T-cell (primary cell): ENCODE measurements at places on chromosomes 1 and 21.

DNA sequence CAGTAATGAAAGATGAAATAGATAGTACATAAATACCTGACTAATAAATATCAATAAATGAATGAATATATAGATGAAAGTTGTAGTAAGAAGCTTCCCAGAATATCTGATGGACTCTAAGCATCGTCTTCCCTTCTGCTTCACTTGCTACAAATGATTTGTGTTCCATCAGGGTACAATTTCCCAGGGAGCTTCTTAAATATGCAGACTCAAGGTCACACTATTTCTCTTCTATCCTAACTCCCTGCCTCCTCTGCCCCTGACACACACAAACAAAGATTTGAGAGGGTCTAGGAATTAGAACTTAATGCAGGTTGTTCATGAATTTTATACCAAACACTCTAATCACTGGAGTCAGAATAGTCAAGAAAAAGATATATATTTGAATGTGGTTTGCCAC is 415.9 kb upstream of the TMPRSS15 start:
- DNase-seq = no peak

DNA sequence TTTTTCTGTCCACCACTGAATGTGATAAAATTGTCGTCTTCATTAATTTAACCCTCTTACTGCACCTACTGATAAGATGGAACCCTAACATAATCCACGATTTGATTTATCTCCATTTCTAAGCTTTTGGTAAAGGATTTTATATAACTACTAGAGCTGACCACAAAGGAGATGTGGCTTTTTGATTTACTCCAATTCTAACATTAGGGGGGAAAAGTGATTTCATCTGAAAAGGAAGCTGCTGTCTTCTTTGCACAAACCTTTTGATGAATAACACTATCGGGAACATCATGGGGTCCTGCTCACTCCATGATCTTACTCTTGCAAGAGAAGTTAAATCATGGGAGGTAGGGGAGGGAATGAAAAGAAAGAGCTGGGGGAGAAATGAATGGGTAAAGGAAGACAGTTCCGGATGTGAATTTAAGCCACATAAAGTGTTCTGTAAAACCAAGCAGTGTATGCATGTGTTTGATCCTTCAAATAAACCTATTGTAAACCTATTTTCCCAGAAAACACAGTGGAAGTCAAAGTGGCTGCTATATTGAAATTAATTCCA is 161.8 kb downstream of the GABPA start:
- DNase-seq = no peak

DNA sequence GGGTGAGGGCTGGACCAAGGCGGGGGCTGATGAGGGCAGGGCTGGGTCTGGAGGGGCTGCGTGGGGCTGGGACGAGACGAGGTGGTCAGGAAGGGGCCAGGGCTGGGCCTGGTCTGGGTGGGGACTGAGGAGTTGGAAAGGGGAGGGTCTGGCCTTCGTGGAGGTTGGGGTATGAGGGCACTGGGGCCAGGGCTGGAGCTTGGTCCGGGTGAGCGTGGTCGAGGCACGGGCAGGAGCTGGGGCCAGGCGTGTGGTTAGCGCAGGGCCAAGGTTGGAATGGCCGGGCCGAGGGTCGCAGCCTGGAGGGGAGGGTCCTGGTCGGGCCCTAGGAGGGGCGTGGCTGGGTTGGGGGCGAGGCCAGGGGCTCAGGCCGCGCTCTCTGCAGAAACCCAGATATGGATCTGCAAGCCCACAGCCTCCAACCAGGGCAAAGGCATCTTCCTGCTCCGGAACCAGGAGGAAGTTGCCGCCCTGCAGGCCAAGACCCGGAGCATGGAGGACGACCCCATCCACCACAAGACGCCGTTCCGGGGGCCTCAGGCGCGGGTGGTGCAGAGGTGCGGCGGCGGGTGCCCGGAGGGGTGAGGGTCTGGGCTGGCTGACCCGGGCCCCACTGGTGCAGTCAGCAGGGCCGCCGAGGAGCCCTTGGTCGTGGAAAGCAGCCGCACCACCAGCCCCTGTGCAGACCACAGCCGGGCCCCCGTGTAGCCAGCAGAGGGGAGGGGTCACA is 9.0 kb downstream of the TTLL10 start:
- DNase-seq = no peak

- DNase-seq = no peak
Measured at GRCh38 chr21:46666941-46667740, 31.7 kb downstream of the PRMT2 start.

GRCh38 chr1:160645386-160646130 is 1.3 kb downstream of the SLAMF1 start:
- no peak for DNase-seq

DNA sequence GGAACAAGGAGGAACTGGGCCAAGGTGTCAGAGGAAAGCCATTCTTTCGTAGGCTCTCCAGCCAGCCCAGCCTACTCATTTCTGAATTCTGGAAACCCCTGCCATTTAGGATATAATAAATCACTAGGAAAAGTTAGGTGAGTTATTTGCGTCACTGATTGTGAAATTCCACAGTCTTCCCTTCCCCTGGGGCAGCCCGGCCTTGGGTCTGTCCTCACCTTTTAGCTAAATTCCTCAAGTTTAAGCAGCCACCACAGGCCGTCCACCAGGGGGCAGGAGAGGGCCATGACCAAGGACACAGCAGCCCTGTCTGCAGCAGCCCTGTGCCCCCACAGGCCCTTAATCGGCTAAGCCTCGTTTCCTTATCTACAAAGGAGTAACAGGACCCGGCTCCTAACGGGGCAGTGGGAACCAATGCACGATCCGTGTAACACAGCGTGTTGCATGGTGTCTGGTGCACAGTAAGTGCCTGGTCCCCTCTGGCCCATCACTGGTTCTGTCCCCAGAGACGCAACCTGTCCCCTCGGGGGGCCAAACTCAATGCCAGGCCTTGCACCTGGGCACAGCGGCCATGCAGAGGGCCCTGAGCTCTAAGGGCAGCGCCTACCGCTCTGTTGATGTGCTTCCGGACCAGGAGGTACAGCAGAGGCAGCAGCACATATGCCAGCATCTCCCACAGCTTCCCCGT is 18.1 kb downstream of the GPR157 start:
- DNase-seq = peak; percentile 79

DNA sequence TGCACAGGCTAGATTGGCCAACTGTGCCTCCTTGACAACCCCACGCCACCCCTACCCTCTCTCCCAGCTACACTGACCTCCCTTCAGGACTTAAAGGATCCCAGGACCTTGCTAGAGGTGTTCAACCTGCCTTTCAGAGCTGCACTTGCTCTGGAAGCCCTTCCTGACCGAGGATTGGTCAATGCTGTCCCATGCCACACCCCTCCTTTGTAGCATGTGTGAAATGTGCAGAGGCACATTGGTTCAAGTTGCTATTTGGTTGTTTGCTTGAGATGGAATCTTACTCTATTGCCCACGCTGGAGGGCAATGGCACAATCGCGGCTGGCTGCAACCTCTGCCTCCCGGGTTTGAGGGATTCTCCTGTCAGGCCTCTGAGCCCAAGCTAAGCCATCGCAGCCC is 21.8 kb downstream of the ACTA1 start:
- DNase-seq = no peak

GRCh38 chr21:34836103-34836932 is 167.5 kb downstream of the CLIC6 start:
- no peak for DNase-seq

- no peak for DNase-seq
Measured at GRCh38 chr1:62012836-62013235, 181.8 kb upstream of the L1TD1 start.

- no peak for DNase-seq
Measured at GRCh38 chr21:32795802-32796559, 24.4 kb upstream of the PAXBP1 start.

DNA sequence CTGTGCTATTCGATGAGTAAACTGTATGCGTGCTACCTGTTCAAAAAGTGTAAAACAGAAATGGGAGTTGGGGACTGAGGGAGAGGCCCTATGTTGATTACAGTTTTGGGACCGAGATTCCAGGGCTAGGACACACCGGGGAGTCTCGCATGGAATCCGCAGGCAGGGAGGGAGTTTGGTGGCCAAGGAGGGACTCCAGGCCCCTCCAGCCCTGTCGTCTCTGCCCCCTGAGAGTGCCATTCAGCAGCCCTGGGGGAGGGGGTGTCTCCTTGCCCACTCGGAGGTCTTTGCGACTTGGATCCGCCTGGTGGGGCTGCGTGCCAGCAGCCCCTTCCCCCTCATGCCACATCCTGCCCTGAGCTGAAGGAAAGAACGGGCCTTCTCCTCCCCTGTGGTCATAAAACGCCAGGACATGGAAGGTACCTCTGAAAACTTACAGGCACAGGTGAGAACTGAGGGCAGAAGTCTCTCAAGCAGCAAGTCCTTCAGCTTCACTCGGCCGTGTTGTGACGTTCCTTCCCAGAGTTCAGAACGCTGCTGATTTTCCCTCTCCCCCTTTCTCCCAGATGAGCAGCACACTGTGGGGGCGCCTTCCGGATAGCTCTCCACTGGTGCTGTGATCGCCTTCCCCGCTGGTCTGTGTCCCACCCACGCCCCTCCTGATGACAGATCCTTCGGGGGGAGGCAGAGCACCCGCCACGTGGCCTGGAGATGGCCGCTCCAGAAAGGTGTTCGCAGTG is 141.4 kb downstream of the PEX14 start:
- no peak for DNase-seq

DNA sequence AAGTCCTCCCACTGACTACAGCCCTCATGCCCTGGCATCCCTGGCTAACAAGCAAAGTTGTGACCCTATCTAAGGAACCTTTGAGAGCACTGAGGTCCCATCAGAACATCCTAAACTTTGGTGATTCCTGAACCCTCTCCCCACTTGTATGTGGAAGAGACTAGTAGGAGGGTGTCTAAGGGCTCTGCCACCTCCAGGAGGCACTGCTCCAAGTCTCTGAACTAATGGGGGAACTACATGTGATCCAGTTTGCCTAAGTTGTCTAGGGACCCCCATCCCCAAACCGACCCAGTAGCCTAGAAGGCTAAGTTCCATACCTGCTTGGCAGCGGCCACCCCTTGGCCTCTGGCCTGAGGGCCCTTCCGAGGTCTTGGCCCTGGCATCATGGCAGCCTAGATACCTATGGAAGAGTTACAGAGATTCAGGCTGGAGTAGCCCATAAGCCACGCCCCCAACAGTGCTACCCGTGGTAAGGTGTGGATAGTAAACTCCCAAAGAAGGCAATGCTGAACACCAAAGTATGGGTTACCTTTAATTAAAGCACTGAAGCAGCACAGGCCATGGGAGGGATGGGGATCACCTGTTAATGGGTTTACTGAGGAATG is 1.7 kb downstream of the CC2D1B start:
- peak; percentile 21 for DNase-seq

DNA sequence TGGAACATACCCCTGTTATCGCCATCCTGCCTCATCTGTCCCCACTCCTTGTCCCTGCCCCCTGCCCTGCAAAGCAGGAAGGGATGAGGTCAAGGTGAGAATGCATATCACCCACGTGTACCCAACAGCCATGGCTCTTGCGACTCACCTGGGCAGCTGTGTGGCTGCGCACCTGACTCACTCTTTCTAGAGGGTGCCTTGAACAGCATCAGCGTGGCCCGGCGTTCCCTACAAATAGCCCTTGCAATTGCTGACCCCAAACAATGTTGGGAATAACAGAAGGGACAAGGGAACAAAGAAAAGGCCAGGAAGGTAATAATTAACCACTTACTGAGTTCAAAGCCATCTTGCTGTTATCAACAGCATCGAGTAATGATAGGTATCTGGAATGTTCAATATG is 10.2 kb downstream of the TMPRSS2 start:
- no peak for DNase-seq

DNA sequence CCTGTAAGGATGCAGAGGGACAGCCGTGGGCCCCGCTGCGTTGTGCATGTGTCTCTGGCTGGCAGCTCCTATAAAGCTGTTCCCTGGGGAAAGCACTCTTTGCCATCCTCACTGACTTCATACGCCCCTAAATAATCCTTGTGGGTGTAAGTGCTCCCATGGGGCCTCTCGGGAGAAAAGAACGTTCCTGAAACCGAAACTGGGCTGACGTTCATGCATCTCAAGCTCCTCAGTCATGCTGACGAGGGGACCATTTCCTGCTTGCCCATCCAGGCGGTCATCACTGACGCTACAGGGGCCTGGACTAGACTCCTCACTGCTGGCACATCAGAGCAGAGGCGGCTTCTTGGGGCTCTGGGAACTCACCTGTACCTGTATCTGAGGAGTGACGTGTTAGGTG is 73.1 kb upstream of the USP24 start:
- no peak for DNase-seq

DNA sequence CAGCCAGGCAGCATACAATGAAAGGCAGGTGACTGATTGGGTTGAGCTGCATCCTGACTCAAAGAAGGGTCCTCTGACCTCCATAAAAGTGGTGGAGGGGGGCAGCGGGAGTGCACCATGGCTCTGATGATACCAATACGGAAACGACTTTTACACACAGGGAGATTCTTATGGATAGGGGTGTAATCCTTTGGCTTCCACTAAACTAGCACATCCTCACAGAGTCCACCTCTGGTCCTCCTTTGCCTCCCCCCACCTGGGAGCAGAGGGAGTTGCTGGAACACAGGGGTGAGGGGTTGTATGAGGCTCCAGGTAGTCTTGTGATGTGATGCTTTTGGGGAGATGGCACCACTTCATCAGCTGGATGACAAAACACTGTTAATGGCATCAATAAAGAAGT is 361.0 kb downstream of the BARHL2 start:
- DNase-seq = no peak

DNA sequence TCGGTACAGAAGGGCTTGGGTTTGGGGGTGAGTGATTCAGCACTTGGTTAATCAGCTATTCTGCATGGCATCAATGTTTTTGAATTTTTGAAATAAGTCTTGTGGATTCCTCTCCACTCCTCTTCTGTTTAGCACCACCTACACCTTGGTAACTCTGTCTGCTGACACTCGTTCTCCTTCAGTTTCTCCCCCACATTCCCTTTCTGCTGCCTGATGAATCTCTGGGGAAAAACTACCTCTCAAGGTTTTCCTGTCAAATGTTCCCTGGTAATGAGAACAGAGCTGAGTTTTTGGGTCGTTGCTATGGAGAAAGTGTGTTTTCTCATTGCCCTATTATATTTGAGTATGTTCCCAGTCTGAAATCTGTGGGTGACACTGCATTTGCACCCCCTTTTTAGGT is 108.2 kb downstream of the GABPA start:
- no peak for DNase-seq

- DNase-seq = no peak
Measured at GRCh38 chr1:168921629-168922028, 184.9 kb upstream of the ATP1B1 start.

- no peak for DNase-seq
Measured at GRCh38 chr1:92662048-92662447, 122.9 kb downstream of the EVI5 start.

GRCh38 chr1:31564606-31564989 is 11.7 kb upstream of the TINAGL1 start:
- no peak for DNase-seq

DNA sequence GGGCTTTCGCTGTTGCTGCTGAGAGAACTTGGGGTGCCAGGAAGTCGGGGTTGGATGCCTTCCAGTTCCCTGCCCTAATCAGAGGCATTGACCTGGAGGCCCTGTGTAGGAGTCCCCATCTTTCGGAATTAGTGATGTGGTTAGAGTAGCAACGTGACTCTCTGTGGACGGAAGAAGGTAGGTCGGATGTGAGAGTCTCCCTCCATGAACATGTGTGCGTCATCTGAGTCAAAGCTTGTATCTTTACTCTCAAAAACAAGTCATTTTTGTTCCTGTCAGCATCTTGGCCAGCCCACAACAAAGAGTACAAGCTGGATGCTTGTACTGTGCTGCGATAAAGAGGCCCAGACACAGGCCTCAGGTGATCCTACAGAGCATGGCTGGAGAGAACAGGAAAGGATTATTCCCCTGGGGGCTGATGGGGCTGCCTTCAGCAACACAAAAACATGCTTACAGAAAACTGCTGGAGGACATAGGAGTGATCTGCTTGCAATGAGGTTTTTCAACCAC is 31.0 kb upstream of the IL10 start:
- peak; percentile 84 for DNase-seq

GRCh38 chr1:211695135-211695816 is 19.9 kb upstream of the NEK2 start:
- no peak for DNase-seq
